ENCODE measurements at places on chromosomes 2 and 18.

GRCh38 chr2:111161971-111162370 lies 41.3 kb downstream of the BCL2L11 start:
- DNase-seq: no peak

DNA sequence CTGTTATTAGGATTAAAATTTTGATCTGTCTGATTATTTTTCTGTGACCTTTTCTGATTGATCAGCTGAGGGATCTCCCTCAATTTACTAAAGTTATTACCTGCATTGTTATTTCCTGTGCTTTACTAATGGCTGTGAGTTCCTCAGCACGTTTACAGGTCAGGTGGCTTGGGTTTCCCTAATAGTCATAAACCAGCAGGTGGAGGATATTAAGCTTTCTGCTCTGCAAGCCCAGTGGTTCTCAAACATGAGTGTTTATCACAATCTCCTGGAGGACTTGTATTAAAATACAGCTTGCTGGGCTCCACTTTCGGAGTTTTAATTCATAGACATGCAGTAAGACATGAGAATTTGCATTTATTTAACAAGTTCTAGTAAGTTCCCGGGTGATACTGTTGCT lies 22.4 kb upstream of the UGP2 start:
- DNase-seq: no peak

GRCh38 chr2:180829836-180830235 lies 150.6 kb upstream of the UBE2E3 start:
- DNase-seq: no peak

DNA sequence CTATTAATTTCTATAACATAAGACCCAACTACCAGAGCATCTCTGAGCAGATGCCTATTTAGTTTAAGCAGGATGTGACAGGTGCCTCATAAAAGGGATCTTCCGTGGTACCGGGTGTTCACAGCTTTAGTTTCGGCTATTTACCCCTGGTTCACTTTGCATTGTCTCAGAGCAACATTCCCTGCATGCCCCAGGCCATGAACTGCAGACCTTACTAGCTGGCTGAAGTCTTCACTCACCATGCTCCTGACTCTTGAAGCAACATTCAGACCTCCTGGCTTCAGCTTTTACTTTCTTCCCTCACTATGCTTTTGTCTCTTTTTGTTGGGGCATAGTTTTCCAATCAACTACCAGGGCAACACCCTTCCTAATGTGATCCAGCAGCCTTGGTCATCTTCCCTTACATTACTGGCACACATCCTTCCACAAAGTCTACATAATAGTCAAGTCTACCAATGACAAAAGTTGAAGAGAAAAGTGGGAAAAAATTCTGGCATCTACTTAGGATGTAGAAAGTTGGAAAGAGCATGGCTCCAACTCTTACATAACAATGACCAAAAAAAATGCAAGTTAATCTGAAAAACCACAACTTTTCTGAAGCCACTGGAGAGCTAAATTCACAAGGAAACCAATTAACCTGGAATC lies 99.2 kb downstream of the SESTD1 start:
- DNase-seq: no peak

- peak; percentile 58 for DNase-seq
Measured at GRCh38 chr2:30915486-30915885, 108.2 kb upstream of the CAPN13 start.

- DNase-seq: no peak
Measured at GRCh38 chr2:54500404-54501205, 44.5 kb downstream of the SPTBN1 start.

- DNase-seq: peak; percentile 68
Measured at GRCh38 chr2:169091761-169092519, 22.6 kb downstream of the DHRS9 start.

- peak; percentile 64 for DNase-seq
Measured at GRCh38 chr2:174334781-174335251, at the start of gene SP9. SP9 (plus strand) TSS chr2:174334954; CDS start chr2:174335093, 139 bp downstream.

DNA sequence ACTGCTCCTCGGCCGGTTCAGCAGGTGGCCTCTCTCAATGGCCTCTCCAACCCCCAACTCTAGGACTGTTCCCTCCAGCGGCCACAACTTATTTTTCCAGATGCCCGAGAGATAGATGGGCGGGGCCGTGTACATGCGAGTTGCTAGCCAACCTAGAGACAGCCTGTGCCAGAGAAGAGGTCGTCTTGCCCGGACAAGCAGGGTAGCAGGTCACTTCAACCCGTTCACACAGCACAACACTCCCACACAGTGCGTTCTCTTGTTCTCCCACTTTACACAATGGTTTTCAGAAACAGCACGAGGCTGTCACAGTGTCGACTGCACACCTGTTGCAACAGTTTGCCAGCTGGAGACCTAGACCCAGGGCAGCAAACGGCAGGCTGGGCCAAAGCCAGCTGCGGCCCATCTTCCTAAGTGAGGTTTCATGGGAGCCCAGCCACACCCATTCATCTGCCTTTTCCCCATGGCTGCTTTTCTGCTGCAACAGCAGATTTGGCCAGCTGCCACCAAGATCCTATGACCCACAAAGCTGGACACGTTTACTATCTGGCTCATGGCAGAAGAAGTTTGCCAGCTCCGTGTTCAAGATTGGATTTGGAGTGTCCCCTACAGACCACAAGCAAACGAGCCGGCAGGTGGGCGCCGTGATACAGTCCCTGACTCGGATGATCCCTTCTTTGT lies 7.3 kb upstream of the PRLH start:
- no peak for DNase-seq

- DNase-seq: no peak
Measured at GRCh38 chr2:240069829-240070228, 16.5 kb upstream of the OR6B3 start.

DNA sequence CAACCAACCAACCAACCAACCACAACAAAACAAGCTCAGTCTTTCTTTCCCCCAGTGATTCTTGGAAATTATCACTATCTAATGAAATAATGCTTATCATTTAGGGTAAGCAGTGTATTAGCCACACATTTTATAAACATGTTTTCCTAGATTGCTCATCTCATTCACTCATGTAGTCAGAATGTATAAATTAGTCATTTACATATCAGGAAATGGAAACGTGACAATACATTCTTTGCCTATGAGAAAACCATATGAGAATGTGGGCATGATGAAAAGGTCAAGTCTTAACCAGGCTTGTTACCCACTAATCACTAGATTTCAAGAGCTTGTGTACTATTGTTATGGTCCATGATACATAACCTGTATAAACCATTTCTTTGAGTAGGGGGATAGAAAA lies 1583.4 kb upstream of the PIK3C3 start:
- no peak for DNase-seq

GRCh38 chr2:168316073-168316440 lies 68.7 kb upstream of the STK39 start:
- no peak for DNase-seq

DNA sequence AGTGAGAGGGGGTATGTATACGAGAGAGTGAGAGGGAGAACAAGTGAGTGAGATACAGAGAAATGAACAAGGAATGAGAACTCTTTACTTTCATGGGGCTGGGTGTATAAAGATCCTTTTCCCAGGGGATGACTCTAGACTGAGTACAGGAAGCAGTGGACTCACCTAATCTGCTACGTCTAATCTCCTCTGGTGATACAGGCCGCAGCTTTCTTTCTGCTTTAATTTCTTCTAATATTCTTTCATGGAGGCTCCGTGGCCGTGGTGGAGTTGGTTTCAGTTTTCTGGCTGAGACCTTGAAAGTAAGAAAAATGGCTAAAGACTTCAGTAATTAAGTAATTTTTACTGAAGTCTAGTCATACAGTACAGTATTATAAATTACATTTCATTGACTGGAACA lies 85.2 kb downstream of the PRELID3A start:
- DNase-seq: no peak

DNA sequence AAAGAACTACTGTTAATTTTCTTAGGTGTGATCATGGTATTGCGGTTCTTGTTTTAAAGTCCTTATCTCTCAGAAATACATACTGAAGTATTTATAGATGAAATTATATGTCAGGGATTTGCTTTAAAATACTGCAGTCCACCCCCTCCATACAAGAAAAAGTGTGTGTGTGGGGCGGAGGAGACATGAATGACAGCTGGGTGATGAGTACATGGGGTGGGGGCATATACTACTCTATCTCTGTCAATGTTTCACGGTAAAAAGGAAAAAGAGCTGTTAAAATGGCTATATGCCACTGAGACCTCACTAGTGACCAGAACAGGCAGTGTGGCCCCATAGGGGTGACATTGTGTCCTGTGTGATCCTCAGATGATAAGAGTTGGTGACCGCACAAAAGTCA lies 54.1 kb downstream of the SPRED2 start:
- no peak for DNase-seq

DNA sequence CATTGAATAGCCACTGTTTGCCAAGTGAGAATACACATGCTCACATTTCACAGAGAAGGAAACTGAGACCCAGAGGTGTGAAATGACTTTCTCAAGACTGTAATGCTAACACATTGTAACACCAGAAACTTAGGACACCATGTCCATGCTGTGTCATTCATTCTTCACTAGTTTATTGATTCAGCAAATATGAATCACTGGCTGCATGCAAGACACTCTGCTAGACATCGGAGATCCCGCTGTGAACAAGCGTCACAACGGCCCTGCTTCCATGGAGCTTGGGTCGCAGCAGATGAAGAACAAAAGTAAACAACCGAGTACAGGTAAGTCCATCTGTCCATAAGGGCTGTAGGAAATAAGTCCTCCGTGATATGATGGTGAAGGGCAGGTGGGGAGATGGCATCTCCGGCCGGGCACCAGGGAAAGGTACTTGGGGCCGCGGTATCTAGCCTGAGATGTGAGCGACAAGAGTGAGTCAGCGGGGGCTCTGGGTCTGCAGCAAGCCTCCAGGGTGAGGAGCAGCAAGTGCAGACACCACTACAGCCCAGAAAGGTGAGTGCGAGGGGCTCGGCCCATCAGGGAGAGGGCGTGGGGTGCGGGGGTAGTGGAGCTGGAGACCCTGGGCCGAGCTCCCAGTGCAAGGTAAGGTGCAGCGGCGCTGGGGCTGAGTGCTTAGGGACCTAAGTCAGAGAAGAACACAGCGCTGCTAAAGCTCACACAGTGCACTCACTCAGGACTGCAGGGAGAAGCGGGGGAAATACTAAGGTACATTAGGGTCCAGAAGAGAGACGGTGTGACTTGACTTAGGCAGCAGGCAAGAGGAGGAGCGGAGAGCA lies 391.2 kb downstream of the FBXO15 start:
- no peak for DNase-seq

GRCh38 chr2:160254189-160254762 lies 54.2 kb upstream of the ITGB6 start:
- no peak for DNase-seq

- DNase-seq: no peak
Measured at GRCh38 chr2:62998949-62999348, 51.7 kb upstream of the OTX1 start.

- no peak for DNase-seq
Measured at GRCh38 chr2:16640867-16641266, 24.8 kb downstream of the CYRIA start.

DNA sequence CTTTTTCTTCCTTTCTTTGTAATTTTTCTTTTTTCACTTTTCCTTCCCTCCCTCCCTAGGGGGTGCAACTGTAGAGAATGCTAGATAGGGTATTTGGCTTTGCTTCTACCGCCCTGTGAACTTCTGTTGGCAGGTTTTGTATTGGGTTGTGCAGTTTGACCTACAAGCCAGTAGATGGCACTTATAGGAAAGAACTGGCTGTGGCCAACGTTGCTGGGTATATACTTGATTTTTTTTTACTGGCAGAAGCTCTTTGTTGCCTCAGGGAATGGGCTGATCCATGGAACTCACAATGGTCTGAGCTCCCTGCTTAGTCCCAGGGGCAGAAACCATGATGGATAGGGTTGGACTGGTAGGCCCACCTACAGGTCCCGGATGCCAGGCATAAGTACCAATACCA lies 1019.5 kb upstream of the LRRTM1 start:
- DNase-seq: peak; percentile 13

DNA sequence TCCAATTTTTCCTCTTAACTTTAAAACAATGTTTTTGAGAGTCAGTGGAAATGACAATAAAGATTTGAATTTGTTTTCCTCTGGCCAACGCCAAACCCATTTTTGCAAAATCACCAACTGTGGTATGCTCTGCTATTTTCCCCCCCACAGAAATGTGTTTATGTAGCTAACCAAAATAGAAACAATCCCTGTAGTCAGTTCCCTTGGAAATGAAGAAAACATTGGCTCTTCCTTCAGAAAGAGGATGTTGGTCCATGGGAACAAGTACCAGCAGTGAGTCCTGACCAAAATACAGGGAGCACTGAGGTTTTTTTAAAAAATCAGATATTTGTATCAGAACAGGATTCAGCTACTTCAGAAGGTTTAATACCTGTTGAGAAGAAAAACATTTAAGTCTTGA lies 65.3 kb downstream of the SLC40A1 start:
- DNase-seq: no peak

GRCh38 chr18:11366410-11366809 lies 217.0 kb upstream of the PIEZO2 start:
- DNase-seq: no peak

DNA sequence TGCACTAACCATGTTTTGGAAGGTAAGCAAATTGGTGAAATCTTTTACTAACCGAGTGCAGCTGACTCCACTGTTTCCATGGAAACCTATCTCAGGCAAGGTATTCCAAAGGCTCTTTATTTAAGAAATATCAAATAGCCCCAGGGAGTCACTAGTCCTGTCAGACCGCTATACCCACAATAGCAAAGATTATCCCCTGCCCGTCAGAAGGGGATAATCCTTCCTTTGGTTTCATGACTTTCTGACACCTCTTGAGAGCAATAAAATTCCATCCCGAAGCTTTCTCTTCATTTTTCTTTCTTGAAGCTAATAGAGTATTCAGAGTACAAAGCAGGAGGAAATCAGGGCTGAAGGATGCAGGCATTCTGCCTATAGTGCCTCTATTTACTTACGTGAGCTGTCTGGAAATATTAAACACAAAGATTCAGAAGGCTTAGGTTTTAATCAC lies 34.7 kb upstream of the MAP2 start:
- DNase-seq: no peak

DNA sequence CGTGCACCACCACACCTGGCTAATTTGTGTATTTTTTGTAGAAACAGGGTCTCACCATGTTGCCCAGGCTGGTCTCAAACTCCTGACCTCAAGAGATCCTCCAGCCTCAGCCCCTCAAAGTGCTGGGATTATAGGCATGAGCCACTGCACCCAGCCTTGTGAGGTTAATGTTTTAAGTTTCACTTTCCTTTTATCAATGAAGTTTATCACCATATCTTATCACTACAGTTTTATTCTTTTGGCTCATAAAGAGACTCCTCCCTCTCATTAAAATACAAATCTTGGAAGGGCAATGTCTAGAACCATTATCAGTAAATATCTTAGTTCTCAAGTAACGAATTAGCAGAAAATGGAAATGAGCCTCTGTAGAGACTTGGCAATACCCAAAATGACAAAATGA lies 173.8 kb downstream of the BCL11A start:
- DNase-seq: no peak

DNA sequence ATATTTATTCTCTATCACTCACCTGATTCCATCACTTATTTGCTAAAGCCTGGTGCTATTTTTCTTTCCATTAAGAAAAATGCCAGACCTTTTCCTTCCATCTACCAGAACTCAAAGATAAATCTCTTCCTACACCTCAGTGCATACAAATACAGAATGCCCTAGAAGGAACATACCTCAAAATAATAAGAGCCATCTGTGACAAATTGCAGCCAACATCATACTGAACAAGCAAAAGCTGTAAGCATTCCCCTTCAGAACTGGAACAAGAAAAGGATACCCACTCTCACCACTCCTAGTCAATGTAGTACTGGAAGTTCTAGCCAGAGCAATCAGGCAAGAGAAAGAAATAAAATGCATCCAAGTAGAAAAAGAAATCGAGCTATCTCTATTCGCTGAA lies 315.9 kb upstream of the UBE2E3 start:
- no peak for DNase-seq

Measured in trophoblast cell (in vitro differentiated cells and primary cell).